ENCODE measurements at places on chromosomes 4 and X.
A peak's percentile ranks its signal among the peaks of the same experiment; 100 is the strongest.

DNA sequence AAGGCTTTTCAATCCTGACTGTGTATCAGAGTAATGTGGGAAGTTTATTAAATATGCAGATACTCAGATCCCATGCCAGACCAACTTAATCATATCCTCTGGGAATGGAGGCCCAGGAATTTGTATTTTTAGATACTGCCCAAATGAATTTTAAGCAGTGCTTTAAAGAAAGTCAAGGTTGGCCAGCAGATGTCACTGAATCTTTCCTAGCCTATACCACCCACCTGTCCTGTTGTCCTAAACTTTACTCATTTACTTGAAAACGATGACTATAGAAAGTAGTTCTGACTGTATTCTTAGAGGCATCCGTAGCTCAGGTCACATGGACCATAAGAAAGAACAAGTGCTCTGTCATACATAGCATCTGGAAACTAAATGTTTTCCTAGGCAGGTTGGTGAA is 79.9 kb downstream of the AMOT start:
- peak; percentile 33 for DNase-seq

GRCh38 chrX:148649145-148649795 is 148.9 kb downstream of the AFF2 start:
- DNase-seq: no peak

DNA sequence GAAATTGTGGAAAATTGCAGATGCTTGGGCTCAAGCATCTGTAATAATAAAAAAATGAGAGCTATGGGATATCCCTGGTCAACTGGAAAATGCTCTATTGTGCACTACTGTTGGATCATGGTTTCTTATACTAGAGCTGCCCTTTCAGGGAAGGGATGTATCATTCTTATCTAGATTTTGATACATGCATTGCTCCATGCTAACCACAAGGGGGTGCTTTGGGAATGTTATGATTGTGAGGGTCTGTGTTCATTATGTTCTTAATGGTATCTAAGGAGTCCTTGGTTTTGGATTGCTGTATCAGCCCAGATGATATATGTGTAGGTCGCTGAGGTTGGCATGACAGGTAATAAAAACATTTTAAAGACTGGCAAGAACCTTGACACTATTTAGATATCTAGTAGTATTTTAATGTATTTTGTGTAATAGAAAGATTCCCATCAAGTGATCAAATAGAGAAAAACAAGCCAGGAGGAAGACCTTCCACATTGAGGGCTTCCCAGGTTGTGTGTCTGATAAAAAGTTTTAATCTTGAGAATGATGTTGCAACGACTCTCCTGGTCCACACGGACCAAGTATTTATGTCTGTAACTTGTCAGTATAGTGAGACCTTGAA is 49.2 kb upstream of the TLR2 start:
- no peak for DNase-seq

DNA sequence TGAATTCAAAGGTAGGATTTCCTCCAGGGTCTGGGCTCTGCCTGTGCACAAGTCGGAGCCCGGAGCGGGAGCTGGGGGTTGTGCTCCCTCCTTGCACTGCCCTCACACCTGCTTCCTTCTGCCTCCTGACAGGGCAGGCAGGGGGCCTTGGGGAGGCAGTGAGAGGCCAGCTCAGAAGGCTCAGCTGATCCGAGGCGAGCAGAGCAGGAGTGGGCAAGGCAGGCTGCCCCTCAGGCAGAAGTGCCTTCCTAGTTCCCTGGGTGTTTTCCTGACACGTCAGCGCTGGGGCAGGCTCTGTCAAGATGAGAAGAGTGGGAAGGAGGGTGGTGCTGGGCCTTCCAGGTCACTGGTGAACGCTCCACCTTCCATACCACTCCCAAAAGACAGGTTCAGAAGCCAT is 5.5 kb upstream of the IRAK1 start:
- no peak for DNase-seq

- no peak for DNase-seq
Measured at GRCh38 chr4:5378002-5378401, 326.7 kb downstream of the STK32B start.

- no peak for DNase-seq
Measured at GRCh38 chr4:94415448-94415847, 36.3 kb upstream of the PDLIM5 start.

GRCh38 chrX:150688911-150689451 is 4.2 kb upstream of the MTMR1 start:
- peak; percentile 90 for DNase-seq

DNA sequence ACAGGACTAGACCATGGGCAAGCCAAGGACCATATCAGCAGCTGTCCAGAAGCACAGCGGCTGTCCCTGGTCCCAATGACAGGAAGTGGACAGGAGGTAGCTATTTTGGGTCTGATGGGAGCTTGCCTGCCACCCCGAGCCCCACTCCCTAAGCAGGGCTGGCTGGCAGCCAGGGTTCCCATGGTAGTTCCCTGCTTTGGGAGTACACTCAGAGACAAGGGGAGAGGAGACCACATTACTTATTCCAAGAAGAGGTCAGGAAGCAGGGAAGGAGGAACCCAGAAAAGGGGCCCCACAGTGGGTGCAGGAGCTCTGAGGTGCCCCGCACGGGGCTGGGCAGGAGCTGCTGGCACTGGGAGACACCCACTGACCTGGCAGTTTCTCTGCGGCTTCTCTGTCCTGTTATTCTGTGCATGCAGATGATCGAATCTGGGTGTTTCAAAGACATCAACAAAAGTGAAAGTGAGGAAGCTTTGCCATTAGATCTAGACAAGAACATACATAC is 36.3 kb downstream of the HTT-AS start:
- DNase-seq: no peak

DNA sequence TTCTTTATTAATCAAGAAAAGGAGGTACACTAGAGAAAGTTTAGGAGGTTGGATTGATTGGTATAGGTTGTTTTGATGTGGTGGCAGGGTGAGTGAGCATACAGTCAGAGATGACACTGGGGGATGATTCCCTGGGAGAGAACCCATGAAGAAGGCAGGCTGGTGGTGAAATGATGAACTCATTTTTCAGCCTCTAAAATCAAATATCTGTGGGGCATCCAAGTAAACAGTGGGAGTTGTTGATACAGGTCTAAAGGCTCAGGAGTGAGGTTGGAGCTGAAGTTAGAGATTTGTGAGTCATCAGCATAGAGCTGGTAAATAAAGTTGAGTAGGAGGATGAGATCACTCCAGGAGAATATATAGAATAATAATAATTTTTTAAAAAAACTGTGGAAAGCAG is 10.0 kb upstream of the AP1S2 start:
- DNase-seq: no peak

DNA sequence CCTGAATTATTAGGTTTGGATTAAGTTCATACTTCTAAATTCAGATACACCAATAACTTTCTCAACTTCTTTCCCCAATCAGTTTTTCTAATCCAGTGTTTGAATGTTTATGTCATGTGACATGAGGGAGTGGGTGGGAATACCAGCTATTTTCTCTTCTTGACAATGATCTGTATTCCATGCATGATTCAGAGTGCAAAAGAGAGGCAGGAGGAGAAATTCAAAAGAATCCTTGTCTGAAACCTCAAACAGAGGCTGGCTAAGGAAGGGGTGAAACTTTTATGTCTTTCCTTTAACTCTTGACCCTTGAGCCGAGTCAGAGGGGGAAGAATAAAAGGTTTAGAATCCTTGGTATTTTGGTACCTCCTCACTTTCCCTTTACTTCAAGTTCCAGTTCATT is 544.7 kb downstream of the SPRY1 start:
- DNase-seq: no peak

DNA sequence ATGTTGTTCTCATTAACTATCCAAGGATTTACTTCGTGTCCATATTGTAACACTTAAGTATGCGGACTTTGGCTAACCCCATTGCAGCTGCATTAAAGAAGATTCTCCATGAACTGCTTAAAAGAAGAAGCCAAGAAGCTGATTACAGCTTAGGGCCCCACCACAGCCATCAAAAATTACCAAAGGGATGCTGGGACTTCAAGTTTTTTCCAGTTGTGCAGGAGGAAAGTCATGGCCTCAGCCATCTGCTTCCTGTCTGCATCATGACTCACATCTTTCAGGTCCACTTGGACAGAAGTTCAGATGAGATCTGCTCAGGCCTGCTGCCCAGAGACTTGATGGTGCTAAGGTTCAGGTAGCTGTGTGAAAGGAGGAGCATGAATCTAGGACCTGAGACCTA is 38.8 kb upstream of the CAPN6 start:
- no peak for DNase-seq

GRCh38 chr4:185005219-185005819 is 13.0 kb upstream of the HELT start:
- peak; percentile 56 for DNase-seq

DNA sequence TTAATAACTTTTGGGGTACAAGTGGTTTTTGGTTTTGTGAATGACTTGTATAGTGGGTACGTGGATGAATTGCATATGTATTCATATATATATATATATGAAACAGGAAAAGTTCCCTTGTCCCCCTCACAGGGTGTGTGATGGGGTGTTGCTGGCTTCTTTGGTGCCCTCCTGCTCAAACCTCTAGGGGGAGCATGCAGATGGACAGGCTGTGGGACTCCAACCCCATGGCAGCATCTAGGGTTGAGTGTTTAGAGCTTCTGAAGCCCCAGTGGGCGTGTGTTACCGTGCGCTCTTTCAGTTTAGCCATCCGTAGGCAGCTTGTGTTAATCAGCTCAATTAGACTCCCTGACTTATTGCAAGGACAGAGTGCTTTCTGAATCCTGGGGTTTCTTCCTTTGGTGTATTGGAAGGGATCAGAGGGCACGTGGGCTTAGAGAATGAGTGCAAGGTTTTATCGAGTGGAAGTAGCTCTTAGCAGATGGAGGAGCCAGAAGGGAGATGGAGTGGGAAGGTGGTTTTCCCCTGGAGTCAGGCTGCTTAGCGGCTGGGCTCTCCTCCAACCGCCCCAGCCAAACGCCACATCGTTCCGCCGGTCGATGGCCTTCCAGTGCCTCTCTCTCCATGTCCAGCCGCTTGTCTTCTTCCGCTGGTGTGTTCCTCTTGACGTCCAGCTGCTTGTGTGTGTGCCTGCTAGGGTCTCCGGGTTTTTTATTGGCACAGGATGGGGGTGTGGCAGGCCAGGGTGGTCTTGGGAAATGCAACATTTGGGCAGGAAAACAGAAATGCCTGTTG is 674.4 kb upstream of the LCORL start:
- no peak for DNase-seq

GRCh38 chr4:86441175-86441936 is 81.5 kb upstream of the MAPK10 start:
- peak; percentile 79 for DNase-seq
